ENCODE measurements at places on chromosomes 5 and 9. TPM values are rescaled to one million over a fixed set of nuclear protein-coding genes. Genes with fewer than 3 reads are reported as not detected.

DNA sequence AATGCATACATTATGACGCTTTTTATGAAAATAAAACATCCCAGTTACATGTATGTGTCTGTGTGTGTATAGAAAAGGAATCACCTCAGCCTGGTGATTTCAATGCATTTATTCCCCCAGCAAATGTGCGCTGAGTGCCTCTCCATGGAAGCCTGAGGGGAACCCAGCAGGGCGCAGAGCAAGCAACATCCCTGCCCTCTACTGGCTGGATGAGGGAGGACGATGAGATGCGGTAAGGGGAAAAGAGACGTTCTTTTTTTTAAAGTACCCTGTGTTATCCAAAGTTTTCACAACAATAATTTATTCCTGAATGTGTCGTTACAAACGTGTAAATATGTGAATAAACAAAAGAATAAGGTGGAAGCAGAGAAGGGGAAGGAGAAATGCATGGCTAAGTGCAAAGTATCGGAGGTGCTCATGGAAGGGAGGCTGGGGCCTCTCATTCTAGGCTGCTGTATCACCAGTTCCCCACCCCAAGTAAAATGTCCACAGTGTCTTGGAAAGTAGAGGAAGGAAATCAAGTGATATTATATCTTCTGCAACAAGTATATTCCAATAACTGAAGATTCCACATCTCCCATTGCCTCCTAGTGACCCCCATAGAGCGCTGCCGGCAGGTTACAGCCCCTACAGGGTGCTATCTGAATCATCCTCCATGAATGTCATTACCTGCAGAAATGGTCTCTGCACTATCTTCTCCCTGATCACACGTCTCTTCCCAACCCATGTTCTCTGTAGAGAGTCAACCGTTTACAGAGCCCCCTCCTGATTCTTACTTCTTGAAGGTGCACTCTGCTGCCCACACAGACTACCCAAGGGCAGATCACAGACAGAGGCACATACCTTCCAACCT is 13.0 kb upstream of the ABLIM3 start:
- DNase-seq = no peak

- no peak for DNase-seq
Observed at GRCh38 chr5:139592289-139592688, 31.1 kb downstream of the UBE2D2 start.

The LHX3 gene
- total RNA-seq = not detected

DNA sequence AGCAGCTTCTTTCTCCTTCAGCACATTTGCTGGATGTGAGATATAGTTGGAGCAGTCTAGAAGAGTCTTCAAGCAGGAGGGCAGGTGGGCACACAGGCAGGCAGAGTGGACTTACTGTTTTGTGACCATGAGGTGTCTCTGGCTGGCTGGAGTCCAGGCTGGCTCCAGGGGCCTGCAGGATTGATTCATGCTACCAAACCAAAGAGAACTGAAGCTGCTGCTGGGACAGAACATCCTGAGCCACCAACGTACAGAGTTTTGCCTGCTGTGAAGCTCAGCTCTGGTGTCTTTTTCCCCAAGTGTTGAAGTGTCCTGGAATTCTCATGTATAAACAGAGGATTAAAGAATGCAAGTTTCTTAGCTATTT is 45.7 kb downstream of the CYSTM1 start:
- DNase-seq = no peak

- DNase-seq = no peak
Observed at GRCh38 chr5:143662020-143662419, 149.9 kb upstream of the HMHB1 start.

The GRM6 gene
- total RNA-seq = not detected
